ENCODE measurements at places on chromosomes 13 and 19. TPM values are rescaled to one million over a fixed set of nuclear protein-coding genes. Genes with fewer than 3 reads are reported as not detected.

DNA sequence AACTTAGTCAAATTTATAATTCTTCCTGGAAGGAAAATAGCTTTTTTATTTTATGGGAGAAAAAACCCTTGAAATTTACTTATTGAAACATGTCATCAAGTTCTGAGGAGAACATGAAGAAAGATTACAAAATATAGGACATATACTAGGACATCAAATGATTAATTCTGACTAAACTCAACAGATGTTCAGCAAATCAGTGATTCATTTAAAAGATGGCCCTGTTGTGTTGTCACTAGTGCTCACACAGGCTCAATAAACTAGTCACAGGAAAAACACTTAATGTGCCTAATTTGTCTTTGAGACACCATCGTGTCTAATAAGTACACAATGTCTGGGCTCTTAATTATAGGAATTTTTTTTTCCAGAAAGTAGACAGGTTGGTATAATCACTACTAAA lies 223.8 kb upstream of the TMTC4 start:
- no peak for DNase-seq
- H3K27ac ChIP-seq: no peak overlapping the region
- H3K4me1 ChIP-seq: no peaks in the 10 kb centered on the region
- H3K4me3 ChIP-seq: no peak overlapping the region

- H3K27ac ChIP-seq: no peak overlapping the region
- no peaks in the 10 kb centered on the region for H3K4me1 ChIP-seq
- H3K36me3 ChIP-seq: no peaks in the 10 kb centered on the region
- H3K4me3 ChIP-seq: no peak overlapping the region
- DNase-seq: peak; percentile 70
Observed at GRCh38 chr19:48543121-48543710, 8.8 kb upstream of the SULT2B1 start.

- DNase-seq: no peak
- no peak overlapping the region for H3K27ac ChIP-seq
- H3K27me3 ChIP-seq: no peaks in the 10 kb centered on the region
- H3K4me1 ChIP-seq: no peaks in the 10 kb centered on the region
Observed at GRCh38 chr13:109666656-109667055, 119.7 kb downstream of the IRS2 start.

DNA sequence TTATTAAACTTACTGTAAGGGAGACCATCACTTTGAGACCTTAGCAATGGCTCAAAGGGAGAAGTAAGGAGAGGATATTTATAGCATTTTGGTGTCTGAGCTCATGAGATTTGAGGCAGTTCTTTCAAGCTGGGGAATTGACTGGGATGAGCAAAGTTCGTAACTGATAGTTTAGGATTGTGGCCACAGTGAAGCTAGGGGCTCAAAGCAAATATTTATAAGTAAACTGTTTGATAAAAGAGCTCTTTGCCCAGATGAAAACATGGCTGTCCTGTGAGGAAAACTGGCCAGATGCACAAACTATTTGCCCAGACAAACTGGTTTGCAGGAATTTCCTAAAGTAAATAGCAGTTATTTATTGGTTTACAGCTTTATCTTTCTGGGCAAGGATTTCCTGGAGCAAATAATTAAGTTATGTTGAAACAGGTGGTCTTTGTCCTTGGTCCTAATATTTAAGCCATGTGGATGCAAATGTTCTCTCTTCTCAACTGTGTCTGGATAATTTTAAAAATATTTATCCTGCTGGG lies 59.7 kb upstream of the TMTC4 start:
- DNase-seq: no peak
- H3K27me3 ChIP-seq: no peaks in the 10 kb centered on the region
- H3K4me3 ChIP-seq: no peak overlapping the region
- no peaks in the 10 kb centered on the region for H3K36me3 ChIP-seq

GRCh38 chr13:90726375-90726774 lies 621.1 kb upstream of the MIR17HG start:
- no peaks in the 10 kb centered on the region for H3K27me3 ChIP-seq
- H3K27ac ChIP-seq: no peak overlapping the region
- no peaks in the 10 kb centered on the region for H3K36me3 ChIP-seq
- H3K4me1 ChIP-seq: no peaks in the 10 kb centered on the region

Gene CPB2
- total RNA-seq: not detected

- no peaks in the 10 kb centered on the region for H3K36me3 ChIP-seq
- DNase-seq: no peak
- H3K4me3 ChIP-seq: no peak overlapping the region
- no peaks in the 10 kb centered on the region for H3K27me3 ChIP-seq
- no peaks in the 10 kb centered on the region for H3K4me1 ChIP-seq
Observed at GRCh38 chr19:11659612-11660011, 62.3 kb downstream of the ZNF627 start.

- H3K27ac ChIP-seq: no peak overlapping the region
- no peak for DNase-seq
- no peaks in the 10 kb centered on the region for H3K27me3 ChIP-seq
- H3K36me3 ChIP-seq: no peaks in the 10 kb centered on the region
- H3K4me1 ChIP-seq: no peaks in the 10 kb centered on the region
- H3K4me3 ChIP-seq: no peak overlapping the region
Observed at GRCh38 chr13:113350065-113350937, 13.6 kb downstream of the GRTP1 start.

Gene CARM1
- 75.9 TPM for total RNA-seq

DNA sequence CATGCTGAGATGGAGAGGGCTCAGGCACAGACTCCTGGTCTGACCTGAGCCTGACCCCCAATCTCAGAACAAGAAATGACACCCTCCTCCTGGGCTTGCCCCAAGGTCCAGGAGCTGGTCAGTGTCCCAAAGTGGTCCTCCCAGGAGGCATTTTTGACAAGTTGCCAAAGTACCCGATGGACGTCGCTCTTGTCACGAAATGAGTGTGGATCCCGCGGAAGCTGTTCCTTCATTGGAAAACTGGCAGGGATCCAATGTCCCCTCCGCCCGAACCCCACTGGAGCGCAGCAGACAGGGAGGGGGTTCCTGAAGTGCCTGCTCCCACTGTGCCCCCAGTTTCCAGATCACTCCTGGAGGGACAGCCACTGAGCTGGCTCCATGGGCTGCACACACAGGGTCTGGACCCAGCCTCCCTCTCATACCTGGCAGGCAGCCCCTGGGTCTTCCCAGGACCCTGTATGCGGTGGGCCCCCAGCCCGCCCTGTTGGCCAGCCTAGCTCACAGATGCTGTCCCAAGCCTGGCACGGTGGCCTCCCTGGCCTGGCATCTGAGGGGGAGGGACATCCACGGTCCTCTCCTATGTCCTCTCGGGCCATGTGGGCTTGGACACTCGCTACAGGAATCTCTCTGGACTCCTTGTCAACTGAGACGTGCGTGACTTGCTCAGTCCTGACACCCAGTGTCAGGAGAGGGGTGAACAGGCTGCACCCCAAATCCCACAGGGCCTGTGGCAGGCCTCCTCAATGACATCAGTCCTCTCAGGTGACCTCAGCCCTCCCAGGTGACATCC lies 12.8 kb upstream of the ZNF14 start:
- no peaks in the 10 kb centered on the region for H3K36me3 ChIP-seq
- H3K27ac ChIP-seq: no peak overlapping the region
- H3K4me1 ChIP-seq: no peaks in the 10 kb centered on the region
- no peaks in the 10 kb centered on the region for H3K27me3 ChIP-seq

Gene SAE1
- 64.5 TPM for total RNA-seq

GRCh38 chr19:19425170-19425875 lies 19.8 kb downstream of the GATAD2A start:
- no peaks in the 10 kb centered on the region for H3K36me3 ChIP-seq
- no peak overlapping the region for H3K4me3 ChIP-seq
- no peaks in the 10 kb centered on the region for H3K27me3 ChIP-seq
- DNase-seq: no peak
- peaks cover 3% of the 10 kb centered on the region for H3K4me1 ChIP-seq

Gene VAV1
- total RNA-seq: 5.7 TPM

GRCh38 chr13:91652404-91653301 lies 254.2 kb downstream of the GPC5 start:
- no peak overlapping the region for H3K27ac ChIP-seq
- H3K4me3 ChIP-seq: no peak overlapping the region
- no peaks in the 10 kb centered on the region for H3K27me3 ChIP-seq
- no peaks in the 10 kb centered on the region for H3K36me3 ChIP-seq

Data from colonic mucosa (tissue), 4 donors.